ENCODE measurements at places on chromosomes 6 and 20.

GRCh38 chr20:25338112-25339023 is 52.3 kb downstream of the ABHD12 start:
- DNase-seq, result no peak

- no peak for DNase-seq
Measured at GRCh38 chr6:46444772-46445454, 46.3 kb downstream of the RCAN2 start.

DNA sequence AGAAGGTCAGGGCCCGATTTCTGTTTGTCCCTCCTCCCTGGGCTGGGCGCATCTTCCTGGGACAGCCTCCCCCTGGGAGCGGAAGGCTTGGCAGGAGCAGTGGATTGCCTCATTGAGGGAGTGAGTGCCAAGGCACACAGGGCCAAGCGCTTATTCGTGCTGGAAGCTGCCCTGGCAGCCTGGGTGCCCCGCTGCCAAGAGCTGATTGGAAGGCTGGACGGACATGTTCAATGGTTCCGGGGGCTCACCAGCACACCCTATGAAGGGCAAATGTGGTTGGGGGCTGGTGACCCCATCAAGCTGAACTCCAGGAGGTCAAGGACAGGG is 10.3 kb upstream of the ZNF831 start:
- DNase-seq, result no peak

DNA sequence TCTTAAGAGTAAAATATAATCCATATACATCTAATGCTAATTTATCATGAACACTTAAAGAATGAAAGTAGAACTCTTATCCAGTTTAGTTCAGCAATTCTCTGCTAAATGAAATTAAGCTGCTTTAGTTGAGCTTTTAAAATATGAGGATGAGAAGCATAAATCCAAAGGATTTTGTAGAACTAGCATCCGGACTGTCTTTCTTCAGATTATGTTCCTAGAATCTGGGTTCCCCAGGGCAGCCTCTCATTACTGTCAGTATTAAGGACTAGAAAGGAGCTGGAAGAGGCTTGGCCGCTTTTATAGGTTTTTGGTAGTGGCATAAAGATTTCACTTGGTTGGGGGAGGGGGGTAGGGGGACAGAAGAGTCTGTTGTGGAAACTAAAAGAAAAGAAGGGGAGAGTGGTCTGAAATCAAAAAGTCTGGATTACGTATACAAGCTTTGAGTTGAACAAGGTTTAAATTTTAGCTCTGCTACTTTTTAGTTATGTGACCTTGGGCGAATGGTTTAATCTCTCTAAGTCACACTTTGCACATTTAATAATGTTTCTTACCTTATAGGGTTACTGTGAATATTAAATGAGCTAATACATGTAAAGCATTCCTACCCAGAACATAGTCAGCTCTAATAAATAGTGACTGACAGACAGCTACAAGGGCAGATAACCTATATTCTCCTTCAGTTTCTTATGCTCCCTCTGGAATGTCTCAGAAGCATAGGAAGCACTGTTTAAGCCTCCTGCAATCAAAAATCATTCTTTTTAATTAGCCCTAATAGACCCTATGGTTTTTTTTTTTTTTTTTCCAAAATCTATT is 3.7 kb downstream of the SGK1 start:
- DNase-seq, result no peak

GRCh38 chr6:85126485-85127167 is 323.3 kb upstream of the NT5E start:
- DNase-seq, result no peak

DNA sequence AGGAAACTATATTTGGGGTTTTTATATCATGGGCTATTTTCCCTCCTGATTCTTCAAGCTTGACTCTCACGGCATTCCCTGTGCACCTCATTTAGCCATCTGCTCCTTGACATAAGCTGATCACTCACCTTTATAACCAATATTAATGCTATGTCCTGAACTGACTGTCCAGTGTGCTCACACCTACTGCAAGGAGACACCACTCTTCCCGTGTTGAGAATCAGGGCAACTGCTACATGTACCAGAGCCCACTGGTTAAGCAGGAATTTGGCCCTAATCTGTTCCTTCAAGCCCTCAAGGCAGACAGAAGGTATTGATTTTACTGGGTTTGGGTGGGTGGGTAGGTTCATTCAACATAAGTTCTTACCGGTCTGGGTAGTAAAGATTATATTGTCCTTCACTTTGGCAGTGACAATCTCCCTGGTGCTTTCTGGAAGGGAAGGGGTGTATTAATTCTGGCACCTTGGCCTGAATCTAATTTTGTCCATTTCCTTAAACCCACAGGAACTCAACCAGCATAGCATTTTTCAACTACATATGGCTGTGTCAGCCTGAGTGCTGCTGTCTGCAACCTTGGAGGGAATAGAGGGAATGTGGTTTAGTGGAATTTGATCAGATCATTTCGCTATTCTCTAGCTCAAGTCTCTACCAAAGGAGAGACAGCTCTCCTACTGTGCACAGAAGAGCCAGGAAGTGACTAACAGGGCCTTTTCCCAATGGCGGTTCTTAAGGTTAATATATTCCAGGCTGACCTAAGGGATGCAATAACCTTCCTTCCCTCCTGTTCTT is 293.2 kb downstream of the BTBD9 start:
- no peak for DNase-seq

DNA sequence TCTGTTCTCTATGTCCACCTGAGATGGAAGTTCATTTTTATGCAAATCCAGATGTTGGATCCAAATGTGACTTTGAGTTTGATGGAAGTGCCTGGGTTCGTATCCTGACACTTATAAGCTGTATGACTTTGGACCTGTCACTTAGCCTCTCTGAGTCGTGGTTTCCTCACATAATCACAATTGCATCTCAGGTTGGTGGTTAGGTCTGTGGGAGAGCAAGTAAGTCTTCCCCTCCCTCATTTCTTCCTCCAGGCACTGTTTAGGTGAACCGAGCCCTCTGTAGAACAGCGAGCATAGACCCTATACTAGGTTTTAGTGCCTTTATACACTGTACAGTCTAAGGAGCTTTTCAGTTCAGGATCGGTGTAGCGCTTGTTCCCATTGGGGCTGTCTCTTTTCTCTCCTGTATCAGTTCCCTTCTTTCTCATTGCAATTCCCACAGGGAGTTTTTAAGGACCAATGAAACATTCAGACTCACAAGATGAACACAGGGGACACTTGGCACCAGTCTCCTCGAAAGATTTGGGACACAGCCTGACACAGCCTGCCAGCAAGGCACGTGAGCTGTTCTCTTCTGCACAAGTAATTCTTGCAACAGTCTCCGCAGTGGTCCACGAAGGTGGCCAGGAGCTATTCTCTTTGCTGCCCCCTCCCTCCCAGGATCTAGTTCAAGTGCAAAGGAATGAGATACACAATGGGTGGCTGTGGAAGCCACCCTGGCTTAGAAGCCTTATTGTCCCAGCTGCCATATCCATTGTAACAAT is 11.8 kb downstream of the TOX2 start:
- DNase-seq, result no peak

- DNase-seq, result no peak
Measured at GRCh38 chr6:5141046-5141445, 55.9 kb downstream of the PPP1R3G start.

GRCh38 chr6:109852713-109853112 is 125.4 kb upstream of the GPR6 start:
- no peak for DNase-seq

DNA sequence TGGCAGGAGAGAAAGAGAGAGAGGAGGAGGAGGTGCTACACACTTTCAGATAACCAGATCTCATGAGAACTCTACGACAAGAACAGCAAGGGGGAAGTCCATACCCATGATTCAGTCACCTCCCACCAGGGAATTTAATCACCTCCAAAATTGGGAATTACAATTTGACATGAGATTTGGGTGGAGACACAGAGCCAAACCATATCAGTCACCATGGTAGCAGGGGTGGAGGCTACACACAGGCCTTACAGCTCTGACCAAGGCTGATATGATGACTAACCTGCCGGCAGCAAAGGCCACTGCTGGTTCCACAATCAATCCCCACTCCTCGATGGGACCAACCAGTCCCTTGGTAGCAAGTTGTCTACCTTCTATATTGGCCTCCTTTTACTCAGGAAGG is 13.6 kb upstream of the RBM24 start:
- no peak for DNase-seq

DNA sequence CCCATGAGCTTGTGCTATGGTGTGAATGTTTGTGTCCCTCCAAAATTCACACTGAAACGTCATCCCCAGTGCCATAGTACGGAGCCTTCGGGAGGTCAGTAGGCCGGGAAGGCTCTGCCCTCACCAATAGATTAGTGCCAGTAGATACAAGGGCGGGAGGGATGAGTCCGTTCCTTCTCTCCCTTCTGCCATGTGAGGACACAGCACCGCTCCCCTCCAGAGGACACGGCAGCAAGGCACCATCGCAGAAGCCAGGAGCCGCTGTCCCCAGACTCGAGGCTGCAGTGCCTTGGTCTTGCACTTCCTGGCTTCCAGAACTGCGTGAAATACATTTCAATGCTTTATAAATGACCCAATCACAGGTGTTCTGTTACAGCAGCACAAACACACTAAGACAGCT is 39.2 kb upstream of the BHLHE23 start:
- DNase-seq, result no peak

- DNase-seq, result no peak
Measured at GRCh38 chr6:142925575-142926110, 19.3 kb downstream of the HIVEP2 start.

DNA sequence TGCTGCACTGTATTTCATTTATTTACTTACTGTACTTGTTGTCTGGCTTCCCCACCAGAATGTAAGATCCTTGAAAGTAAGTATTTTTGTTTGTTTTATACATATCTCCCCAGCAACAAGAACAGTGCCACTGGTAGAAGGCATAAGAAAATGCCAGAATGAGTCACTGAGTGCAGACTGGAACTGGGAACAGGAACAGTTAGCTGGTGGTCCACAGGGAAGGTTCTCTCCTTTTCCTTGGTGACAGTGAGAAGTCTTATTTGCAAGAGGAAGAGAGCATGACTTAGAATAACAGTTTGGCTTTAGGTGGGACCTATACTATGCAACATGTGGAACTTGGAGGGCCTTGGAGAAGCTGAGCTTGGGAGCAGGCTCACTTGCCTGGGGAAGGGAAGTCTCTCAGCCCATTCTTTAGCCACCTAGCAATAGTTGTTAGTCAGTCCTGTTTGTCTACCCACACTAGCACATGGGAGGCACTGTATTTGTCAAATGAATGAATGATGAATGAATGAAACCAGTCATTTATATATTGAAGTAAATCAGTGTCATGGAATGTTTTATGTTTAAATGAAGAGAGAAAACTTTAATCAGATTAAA is 203.5 kb downstream of the KCNQ5 start:
- no peak for DNase-seq

GRCh38 chr20:48822178-48822577 is 5.6 kb downstream of the PREX1 start:
- DNase-seq, result no peak

GRCh38 chr6:116571683-116572000 is 338 bp downstream of the RWDD1 start:
- no peak for DNase-seq

DNA sequence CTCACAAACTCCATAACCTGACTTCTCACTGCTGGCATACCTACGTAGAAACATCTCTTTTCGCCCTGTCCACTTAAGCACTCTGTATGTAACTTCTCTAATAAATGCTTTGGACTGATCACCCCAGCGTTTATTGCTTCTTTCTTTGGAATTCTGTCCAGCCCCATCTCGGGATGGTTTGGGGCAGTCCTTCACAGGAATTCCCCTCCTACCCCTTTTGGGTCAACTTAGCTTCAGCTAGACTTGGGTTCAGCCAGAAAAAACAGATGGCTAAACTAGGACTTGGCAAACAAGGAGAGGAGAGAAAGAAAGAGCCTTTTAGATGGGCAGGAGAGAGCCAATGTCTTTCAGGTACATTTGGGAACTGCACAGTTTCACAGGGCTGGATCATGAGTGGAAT is 3.9 kb upstream of the LTV1 start:
- no peak for DNase-seq

GRCh38 chr6:159817951-159818739 is 18.1 kb downstream of the PNLDC1 start:
- DNase-seq, result no peak

DNA sequence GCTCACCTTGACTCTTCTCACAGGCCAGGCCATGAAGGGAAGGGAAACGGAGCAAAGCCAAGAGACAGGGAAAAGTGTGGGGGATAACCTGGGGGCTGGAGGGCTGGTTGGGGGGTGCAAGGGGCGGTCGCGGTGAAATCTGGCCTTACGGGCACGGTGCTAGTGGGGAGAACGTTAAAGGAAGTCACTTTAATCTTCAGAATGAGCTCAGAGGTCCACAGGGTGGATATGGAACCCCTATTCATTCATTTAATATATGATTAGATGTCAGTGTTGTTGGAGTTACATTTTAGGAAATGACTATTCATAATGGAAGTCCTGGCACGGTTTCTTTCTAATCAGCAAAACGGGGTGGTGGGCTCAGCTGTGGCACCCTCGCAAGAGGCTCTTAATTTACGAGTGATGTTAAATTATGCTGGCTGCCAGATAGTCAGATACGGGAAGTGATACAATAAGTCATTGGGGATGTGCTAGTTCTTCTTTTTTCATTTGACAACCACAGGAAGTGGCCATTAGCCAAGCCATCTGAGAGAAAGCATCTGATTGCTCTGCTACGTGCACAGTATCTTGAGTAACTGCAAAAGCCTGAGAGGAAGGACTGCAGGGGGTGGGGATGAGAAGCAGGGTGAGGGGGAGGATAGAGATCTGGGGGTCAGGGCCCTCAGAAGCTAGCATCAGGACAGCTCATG is 253.0 kb downstream of the QKI start:
- no peak for DNase-seq

DNA sequence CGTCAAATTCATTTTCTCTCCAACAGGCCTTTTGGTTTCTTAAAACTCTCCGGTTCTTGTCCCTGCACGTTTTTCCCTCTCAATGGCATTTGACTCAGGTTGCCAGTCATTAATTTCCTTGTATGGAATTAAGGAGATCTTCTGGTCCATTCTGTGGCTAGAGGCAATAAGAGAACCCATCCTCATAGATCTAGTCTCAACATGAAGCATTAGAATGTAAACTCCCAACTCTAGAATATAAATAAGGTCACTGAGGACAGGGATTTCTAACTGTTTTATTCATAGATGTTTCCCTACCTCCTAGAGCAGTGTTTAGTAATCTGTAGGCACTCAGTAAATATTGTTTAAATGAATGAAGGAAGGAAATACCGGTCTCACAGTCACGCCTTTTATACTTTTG is 185.2 kb upstream of the FLRT3 start:
- DNase-seq, result no peak

- no peak for DNase-seq
Measured at GRCh38 chr6:75436869-75437268, 56.7 kb downstream of the FILIP1 start.

- DNase-seq, result no peak
Measured at GRCh38 chr6:14924126-14925024, 321.5 kb upstream of the JARID2 start.

DNA sequence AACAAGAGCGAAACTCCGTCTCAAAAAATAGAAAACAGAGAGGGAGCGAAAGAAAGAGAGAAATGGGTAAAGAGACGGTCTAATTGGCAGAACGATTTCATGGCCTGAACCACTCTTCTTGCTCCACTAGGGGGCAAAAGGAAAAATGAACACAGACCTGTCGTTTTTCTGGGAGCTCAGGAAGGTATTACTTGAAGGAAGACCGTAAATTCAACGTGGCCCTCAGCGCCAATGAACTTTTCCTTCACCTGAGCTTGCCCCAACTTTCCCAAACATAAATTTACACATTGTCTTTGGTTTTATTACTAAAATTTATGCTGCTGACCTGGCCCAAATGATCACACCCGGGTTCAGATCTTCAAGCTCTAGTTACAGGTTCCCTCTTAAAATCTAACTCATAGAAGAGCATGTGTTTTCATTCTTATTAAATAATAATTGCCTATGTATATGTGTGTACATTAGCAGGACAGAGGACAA is 67.3 kb downstream of the ATP9A start:
- no peak for DNase-seq

GRCh38 chr6:3005874-3006273 is 6.2 kb downstream of the NQO2 start:
- DNase-seq, result no peak
